Body of pancreas (tissue), 4 donors: ENCODE measurements at places on chromosomes 1 and 21.

GRCh38 chr1:214416858-214417257 lies 134.5 kb downstream of the PTPN14 start:
- H3K27me3 ChIP-seq: no peaks in the 10 kb centered on the region
- no peaks in the 10 kb centered on the region for H3K4me1 ChIP-seq
- DNase-seq: no peak
- H3K27ac ChIP-seq: no peak overlapping the region
- no peaks in the 10 kb centered on the region for H3K36me3 ChIP-seq
- no peak overlapping the region for H3K4me3 ChIP-seq

DNA sequence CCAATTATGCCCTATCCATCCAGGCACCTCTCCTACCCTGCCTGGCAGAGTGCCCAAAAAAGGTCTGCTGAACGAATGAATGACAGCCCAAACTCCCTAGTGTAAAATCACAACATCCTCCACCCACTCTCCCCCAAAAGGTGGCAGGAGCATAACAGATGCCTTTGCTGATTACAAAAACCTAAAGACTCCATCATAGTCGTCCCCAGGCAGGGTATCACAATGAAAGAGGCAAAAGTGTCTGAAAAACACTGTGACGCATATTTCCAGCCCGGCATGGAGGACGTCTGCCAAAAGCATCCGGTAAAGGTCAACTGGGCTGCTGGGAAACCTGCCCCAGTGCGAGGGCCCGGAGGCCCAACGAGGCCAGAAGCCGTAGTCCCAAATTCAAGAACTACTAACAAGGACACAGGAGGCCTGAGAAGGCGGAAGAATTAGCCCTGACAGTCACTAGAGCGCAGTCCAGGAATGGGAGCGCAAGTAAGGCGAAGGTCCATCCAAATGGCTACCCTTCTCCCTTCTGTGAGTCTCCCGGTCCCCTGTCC lies 576 bp downstream of the SMIM12 start:
- peak overlapping the region; percentile 86 for H3K27ac ChIP-seq
- H3K4me1 ChIP-seq: peaks cover 25% of the 10 kb centered on the region
- no peaks in the 10 kb centered on the region for H3K36me3 ChIP-seq
- peak overlapping the region; percentile 95 for H3K4me3 ChIP-seq
- no peak for DNase-seq

DNA sequence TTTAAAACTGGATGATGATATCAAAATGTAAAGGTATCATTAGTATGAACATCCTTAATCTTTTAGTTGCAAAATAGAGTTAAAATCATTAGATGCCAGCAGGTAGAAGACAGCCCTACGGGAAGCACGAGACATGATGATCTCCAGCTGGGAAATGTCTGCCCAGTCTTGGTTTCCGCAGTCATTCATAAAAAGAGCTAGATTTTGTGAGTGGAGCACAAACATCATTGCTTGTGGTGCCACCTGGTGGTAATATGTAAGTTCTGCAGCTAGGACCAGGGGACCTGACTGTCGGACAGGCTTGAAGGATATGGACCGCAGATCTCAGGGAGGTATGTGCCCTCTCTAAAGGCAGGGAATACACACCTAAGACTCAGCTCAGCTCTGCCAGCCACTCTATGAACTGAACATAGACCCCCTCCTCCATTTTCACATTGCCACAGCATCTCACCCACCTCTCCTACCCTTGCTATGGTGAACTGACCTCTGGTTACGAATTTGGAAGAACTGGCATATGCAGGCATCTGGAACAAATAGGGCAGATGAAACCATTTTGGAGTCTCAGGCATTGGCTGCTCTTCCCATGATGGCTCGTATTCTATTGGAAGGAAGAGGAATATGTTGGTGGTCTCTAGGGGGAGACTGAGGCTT lies 9.2 kb downstream of the FCMR start:
- H3K4me3 ChIP-seq: no peak overlapping the region
- H3K27ac ChIP-seq: no peak overlapping the region
- H3K27me3 ChIP-seq: no peaks in the 10 kb centered on the region

DNA sequence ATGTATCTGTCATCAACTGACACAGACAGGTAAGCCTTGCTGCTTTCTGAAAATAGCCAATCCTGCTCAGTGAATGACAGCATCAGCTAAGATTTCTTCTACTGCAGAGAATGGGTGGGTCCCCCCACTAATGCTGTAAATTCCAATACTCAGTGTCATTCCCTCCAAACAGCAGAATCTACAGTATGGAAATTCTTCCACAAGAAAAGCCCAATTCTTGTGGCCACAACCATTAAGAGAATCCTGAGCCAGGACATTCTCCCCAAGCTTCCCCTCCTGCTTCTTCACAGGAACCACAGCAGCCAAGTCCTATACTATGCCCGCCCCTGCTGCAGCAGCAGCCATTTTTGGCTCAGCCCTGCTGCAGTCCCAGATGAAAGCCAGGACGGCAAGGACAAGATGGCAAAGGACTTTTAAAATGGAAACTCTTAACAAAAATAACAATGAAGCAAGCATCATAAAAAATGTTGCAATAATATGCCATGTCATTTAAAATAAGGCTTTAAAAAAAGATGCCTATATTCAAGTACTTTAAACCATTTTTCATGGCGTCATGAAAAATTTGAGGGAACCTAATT lies 26.8 kb downstream of the EIF4G3 start:
- no peaks in the 10 kb centered on the region for H3K36me3 ChIP-seq
- no peak overlapping the region for H3K27ac ChIP-seq
- no peak overlapping the region for H3K4me3 ChIP-seq
- no peak for DNase-seq
- H3K27me3 ChIP-seq: no peaks in the 10 kb centered on the region

DNA sequence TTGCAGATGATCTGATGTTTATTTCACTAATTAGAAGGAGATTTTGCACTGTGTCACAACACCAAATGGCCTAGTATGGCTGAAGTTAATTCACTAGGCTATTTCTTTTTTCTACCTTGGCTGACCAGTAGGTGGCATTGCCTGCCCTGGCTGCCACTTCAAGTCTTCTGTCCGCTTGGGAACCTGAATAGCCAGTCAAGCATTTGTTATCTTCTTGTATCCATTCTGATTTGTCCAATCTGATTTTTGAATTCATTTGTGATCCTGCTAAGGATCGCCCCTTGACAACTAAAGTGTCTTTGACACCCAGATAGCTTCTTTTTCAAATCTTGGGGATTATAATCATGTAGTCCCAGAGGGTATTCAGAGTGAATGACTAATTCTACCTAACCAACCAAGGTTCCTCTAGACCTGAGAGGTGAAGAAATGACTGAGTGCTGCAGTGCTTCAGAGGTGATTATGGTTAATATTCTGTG lies 99.4 kb downstream of the GIPC2 start:
- H3K27ac ChIP-seq: no peak overlapping the region
- no peak overlapping the region for H3K4me3 ChIP-seq
- H3K4me1 ChIP-seq: peaks cover 19% of the 10 kb centered on the region
- no peaks in the 10 kb centered on the region for H3K27me3 ChIP-seq

- H3K4me1 ChIP-seq: peaks cover 15% of the 10 kb centered on the region
- H3K4me3 ChIP-seq: no peak overlapping the region
- H3K27ac ChIP-seq: no peak overlapping the region
- DNase-seq: no peak
- no peaks in the 10 kb centered on the region for H3K36me3 ChIP-seq
These were observed 3.1 kb upstream of the KCNK2 start for GRCh38 chr1:215079456-215079855.

GRCh38 chr1:110069404-110070281 lies 829 bp downstream of the ALX3 start:
- no peak overlapping the region for H3K4me3 ChIP-seq
- peaks cover 43% of the 10 kb centered on the region for H3K27me3 ChIP-seq
- H3K27ac ChIP-seq: no peak overlapping the region
- H3K4me1 ChIP-seq: peaks cover 17% of the 10 kb centered on the region

GRCh38 chr1:72286401-72286800 lies 4.1 kb upstream of the NEGR1 start:
- no peak for DNase-seq
- H3K4me1 ChIP-seq: peaks cover 10% of the 10 kb centered on the region
- no peak overlapping the region for H3K27ac ChIP-seq
- H3K4me3 ChIP-seq: no peak overlapping the region

- no peak overlapping the region for H3K4me3 ChIP-seq
- H3K4me1 ChIP-seq: peaks cover 14% of the 10 kb centered on the region
- H3K27ac ChIP-seq: no peak overlapping the region
- H3K36me3 ChIP-seq: no peaks in the 10 kb centered on the region
- no peak for DNase-seq
These were observed 38.5 kb upstream of the PODN start for GRCh38 chr1:53023546-53023945.

DNA sequence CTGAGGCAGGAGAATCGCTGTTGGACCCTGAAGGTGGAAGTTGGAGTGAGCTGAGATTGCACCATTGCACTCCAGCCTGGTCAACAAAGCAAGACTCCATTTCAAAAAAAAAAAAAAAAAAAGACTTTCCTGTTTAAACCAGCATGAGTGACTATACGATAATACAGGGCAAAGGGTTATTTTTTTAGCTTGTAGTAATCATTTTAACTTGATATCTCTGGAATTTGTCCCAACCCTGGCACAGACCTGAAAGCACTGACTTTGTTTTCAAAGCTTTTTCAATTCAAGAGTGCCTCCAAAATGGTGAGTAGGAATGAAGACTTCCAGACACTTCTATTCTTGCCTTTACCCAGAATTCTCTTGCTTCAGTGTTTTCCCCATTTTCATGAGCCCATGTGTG lies 4.4 kb upstream of the TMCO2 start:
- no peak for DNase-seq
- no peaks in the 10 kb centered on the region for H3K27me3 ChIP-seq
- no peaks in the 10 kb centered on the region for H3K36me3 ChIP-seq

DNA sequence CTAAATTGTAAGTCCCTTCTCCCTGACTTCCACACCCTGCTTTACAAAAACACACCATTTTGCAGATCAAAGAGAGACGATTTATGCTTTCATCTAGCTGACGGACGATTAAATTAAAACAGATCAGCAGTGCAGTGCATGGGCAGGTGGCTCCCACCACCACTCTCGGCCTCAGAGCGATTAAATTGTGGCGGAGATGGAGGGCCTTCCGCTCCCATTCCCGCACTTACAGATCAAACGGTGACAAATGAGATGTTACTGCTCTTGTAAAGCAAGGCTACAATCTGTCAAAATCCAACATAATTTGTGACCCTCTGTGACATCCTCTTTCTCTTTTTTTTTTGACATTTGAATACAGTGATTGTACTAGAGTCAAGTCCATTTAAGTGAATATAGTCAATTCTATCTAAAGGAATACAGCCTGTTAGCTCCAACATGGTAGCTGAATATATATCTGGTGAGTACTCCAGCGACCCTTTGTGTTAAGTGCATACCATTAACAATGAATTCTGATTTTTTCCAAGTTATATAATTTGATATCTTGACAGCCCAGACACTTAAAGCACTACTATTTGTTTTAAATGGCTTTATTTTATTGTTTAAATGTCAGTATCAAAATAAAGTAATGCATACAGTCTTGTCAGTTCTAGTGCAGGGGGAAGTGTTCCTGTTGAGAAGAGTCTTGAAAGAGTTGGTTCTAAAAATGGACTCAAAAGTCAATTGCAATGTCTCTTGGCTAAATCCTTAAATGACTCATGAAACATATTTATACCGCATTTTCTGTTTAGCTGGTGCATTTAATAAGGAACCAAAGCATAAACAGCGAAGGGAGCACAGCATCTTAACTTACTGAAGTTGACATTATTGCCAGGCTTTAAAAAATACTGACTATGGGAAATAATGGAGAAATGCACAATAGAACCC lies 109.0 kb downstream of the ESRRG start:
- no peaks in the 10 kb centered on the region for H3K4me1 ChIP-seq
- no peak overlapping the region for H3K4me3 ChIP-seq
- no peaks in the 10 kb centered on the region for H3K36me3 ChIP-seq
- no peaks in the 10 kb centered on the region for H3K27me3 ChIP-seq
- H3K27ac ChIP-seq: no peak overlapping the region

DNA sequence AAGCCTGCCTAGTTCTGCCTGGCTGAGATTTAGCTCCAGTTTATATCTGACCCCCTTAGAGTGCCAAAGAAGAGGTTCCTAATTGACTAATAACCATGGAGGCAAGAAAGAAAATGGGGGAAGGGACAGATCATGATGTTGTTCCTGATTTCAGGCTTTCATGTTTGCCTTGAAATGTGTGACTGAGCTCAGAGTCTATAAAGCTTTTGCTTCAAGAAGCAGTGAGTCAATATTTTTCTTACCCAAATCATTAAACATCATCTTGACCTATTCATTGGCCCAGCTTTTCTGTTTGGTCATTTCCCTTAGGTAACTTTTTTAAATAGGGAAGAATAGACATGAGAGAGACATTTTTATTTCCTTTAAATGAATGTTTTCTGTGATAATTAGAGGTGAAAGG lies 55.9 kb downstream of the HHAT start:
- H3K4me1 ChIP-seq: no peaks in the 10 kb centered on the region
- H3K27me3 ChIP-seq: no peaks in the 10 kb centered on the region
- H3K27ac ChIP-seq: no peak overlapping the region
- no peak for DNase-seq
- H3K4me3 ChIP-seq: no peak overlapping the region
- H3K36me3 ChIP-seq: no peaks in the 10 kb centered on the region

DNA sequence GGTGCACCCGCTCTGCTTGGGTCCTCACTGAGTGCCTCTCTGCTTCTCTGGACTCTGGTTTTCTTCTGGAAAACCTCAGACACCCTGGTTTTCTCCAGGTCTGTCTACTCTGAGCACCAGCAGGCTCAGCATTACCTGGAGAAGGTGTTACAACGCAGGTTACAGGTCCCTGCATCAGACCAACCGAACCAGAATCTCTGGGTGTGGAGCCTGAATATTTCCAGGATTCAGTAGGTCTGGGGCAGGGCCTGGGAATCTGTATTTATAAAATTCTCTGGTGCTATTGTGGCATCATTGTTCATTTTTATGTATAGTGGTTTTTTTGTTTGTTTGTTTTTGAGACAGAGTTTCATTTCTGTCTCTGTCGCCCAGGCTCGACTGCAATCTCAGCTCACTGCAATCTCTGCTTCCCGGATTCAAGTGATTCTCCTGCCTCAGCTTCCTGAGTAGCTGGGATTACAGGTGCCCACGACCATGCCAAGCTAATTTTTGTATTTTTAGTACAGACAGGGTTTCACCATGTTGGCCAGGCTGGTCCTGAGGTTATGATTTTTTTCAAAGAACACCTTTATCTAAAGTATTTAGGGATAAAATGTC lies 1.5 kb upstream of the SLC30A2 start:
- H3K4me1 ChIP-seq: peaks cover 54% of the 10 kb centered on the region
- H3K4me3 ChIP-seq: no peak overlapping the region
- H3K27me3 ChIP-seq: no peaks in the 10 kb centered on the region
- H3K27ac ChIP-seq: no peak overlapping the region
- no peaks in the 10 kb centered on the region for H3K36me3 ChIP-seq
- DNase-seq: no peak

GRCh38 chr1:181936269-181936668 lies 125.2 kb downstream of the ZNF648 start:
- H3K27me3 ChIP-seq: no peaks in the 10 kb centered on the region
- no peaks in the 10 kb centered on the region for H3K36me3 ChIP-seq
- H3K4me3 ChIP-seq: no peak overlapping the region
- H3K27ac ChIP-seq: no peak overlapping the region
- no peak for DNase-seq

GRCh38 chr1:175935166-175935565 lies 191.8 kb upstream of the TNR start:
- H3K27ac ChIP-seq: no peak overlapping the region
- H3K36me3 ChIP-seq: no peaks in the 10 kb centered on the region
- no peak overlapping the region for H3K4me3 ChIP-seq
- DNase-seq: no peak
